Central memory CD4-positive, alpha-beta T cell (primary cell): ENCODE measurements at places on chromosomes 13 and 19.

- no peak for DNase-seq
Observed at GRCh38 chr19:5891938-5892771, 11.4 kb downstream of the NDUFA11 start.

GRCh38 chr19:1656988-1657536 lies 4.6 kb upstream of the TCF3 start:
- DNase-seq, result no peak

GRCh38 chr13:110065780-110066179 lies 241.2 kb downstream of the COL4A1 start:
- no peak for DNase-seq

DNA sequence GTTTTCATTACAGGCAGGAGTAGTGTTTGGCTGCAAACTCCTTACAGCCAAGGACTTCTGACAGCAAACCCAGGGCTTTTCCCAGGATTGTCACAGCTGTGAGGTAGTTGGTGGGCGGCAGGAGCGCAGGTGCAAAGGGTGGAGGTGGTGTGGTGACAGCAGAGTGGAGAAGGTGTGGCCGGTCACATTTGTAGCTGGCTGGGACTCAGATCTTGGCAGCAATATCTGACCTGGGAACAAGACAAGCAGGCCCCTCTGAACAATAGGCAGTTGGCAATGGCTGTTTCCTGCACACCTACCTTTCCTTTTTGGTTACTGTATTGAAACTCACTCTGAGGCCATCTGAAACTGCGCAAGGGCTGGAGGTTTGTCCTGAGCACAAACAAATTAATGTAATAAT lies 327.3 kb downstream of the COG6 start:
- DNase-seq, result no peak

DNA sequence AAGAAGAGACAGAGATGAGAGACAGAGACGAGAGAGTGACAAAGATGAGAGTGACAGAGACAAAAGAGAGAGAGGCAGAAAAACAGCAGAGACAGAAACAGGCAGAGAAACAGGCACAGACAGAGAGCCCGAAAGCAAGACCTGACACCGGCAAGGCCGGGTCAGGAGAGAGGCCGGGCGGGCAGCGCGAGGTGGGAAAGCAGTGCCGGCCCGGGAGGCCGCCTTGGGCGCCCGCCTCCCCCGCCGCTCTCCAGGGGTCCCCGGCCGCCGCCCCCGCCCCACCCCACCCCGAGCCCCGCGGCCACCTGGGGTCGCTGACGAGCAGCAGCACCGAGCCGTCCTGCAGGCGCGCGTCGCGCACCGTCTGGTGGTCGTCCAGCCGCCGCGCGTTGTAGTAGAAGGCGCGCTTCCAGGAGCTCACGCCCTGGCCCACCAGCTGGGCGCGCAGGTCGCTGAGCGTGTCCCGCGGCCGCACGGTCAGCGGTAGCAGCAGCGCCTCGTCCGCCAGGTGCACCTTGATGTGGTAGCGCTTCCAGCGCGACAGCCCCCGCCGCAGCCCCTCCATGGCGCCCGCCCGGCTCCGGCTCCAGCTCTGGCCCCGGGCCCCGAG lies at the start of gene TINCR:
TINCR (minus strand) TSS at position 594 of the 610 bp plus-strand sequence.
- DNase-seq, result no peak

- no peak for DNase-seq
Observed at GRCh38 chr19:2041433-2041682, 9.7 kb downstream of the MKNK2 start.

DNA sequence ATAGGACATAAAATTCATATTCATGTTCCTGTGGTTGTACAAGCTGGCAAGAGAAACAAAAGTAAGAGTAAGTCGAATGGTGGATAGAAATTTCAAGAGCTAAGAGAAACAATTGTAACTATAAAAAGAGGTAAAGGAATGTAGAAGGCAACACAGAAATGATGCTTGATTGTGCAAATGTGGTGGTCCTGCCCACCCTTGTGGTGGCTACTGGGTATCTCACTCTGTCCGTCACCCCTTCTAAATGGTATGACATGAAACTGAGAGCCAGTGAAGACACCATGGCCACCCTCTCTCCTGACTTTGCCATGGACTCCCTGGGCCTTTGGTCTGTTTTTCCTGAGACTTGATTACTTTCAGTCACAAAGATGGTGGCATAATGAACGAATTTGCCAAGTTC lies 925.9 kb upstream of the SLITRK6 start:
- no peak for DNase-seq

GRCh38 chr13:29509999-29510589 lies 85.4 kb downstream of the SLC7A1 start:
- DNase-seq, result no peak

GRCh38 chr13:46860722-46861121 lies 36.1 kb downstream of the HTR2A start:
- no peak for DNase-seq

GRCh38 chr13:110772091-110772984 lies 58.8 kb downstream of the ING1 start:
- DNase-seq, result no peak

GRCh38 chr19:16377521-16377920 lies 52.9 kb downstream of the KLF2 start:
- no peak for DNase-seq

DNA sequence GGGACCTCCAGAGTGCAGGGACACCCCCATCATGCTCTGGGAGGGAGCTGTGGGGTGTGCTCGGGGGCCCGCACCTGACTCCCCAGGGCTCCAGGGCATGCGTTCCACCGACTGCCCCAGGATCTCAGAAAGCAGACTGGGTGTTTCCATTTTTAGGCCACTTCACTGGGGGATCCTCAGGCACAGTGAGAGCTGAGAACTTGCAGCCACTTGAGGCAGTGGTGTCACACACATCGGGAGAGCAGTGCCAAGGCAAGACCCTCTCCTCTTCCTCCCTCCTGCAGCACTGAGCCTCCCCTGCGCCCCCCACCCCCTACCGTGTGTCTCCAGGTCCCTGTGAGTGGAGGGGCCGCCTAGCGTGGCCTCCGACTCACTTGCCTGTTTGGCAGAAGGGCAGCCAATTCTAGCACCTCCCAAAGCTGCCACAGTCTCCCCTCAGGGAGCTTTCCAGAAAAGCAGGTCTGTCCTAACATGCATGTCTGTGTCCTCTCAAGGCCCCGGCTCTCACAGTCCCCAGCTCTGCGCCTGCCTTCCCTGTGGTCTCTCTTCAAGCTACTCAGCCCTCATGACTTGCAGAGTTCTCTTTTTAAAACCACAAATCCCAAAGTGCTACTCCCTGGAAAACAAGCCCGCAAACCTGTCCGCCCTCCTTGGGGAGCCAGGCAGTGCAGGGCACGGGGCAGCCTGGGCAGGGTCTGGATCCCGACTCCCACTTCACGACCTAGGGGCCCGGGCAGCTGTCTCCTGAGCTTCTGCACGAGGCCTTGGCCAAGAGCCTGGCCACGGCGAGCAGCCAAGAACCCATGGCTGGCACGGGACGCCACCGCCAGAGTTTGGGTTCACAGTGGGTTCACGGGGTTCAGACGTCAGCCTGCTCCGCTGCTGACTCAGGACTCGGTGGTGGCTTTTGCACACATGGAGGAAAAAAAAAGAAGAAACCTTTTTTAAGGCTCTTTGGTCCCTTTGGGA lies 94.1 kb downstream of the STK24 start:
- DNase-seq, result no peak

GRCh38 chr19:11090997-11091702 lies 1.9 kb downstream of the LDLR start:
- peak; percentile 27 for DNase-seq

GRCh38 chr13:112134391-112135075 lies 67.6 kb downstream of the SOX1 start:
- DNase-seq, result no peak

DNA sequence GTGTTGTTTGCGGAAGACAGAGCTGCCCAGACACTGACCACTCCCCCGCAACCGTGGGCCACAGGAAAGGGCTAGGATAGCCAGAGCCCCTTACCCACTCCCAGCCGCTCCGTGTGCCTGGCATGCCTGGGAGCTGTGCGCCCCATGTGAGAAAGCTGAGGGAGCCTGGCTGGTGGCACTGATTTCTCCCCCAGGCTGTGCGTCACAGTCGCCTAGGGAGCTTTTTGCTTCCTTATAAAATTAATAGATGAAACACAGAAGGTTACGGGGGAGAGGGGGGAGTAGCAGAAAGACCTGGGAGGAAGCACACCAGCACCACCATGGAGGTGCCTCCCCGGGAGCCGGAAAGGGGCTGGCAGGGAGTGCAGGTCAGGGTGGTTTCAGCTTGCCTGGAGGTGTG lies 24.7 kb downstream of the DPF1 start:
- DNase-seq, result no peak

GRCh38 chr19:2306281-2306806 lies 1.6 kb downstream of the LINGO3 start:
- DNase-seq, result no peak

DNA sequence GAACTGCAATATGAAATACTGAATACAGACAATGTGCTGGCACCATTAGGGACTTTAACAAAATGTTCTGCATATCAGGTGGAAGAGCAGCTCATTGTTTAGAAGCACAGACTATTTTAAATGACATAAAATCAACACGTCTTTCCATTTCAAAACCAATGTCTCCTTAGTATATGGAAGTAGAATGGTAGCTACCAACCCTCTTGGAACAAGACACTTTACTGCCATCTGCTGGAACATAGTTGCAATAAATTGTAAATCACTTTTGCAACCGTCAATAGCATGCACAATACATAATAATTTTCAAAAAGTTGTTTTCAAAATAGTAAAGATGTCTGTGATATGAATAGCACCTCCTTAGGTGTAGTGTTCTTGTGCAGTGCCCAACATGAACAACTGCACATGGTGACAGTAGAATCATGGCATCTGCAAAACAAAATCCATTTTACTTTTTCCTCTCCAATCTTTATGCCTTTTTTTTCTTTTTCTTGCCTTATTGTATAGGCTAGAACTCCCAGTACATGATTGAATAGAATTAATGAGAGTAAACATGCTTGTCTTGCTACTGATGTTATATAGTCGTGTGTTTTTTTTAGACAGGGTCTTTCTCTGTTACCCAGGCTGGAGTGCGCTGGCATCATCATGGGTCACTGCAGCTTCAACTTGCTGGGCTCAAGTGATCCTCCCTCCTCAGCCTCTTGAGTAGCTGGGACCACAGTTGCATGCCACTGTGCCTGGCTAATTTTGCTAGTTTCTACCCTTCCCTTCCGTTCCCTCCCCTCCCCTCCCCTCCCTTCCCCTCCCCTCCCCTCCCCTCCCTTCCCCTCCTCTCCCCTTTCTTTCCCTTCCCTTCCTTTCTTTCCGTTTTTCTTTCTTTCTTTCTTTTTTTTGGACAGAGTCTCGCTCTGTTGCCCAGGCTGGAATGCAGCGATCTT lies 7.8 kb upstream of the LYPD5 start:
- DNase-seq, result peak; percentile 42

GRCh38 chr13:21310220-21310619 lies 133.8 kb downstream of the MRPL57 start:
- no peak for DNase-seq

DNA sequence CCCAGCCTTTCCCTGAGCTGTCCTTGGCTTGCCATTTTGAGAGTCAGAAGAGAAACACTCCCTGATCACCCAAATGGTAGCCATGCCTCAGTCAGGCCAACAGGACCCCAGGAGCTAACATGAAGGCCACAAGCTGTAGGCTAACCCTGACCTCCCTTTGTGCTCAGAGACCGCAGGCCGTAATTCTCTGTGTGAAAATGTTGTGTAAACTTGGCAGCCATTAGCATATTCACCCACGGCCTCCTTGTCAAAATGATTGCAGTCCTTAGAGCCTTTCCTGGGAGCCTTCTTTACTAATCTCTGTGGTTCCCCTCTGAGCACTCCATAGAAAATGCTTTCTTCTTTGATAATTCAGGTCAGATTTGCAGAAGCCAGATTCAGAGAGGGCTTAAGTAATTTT lies 418.9 kb downstream of the COG6 start:
- no peak for DNase-seq

GRCh38 chr13:106373304-106373988 lies 162.0 kb downstream of the EFNB2 start:
- DNase-seq, result no peak

DNA sequence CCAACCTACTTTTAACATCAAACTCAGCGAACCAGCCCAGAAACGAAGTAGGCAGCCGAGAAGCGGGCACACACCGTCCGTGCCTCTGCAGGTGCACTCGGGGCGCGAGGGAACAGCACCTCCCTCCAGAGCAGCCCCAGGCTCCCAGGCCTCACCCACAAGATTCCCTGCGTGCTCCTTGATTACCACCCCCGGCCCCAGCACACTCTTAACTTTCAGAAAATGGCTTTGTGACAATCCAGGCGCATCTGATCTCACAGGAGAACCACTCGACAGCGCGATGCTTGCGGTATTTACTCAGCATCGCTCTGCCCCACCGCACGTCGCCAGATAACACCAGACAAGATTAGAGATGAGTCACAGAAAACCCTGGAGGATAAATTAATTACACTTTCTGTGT lies 134.9 kb upstream of the SPACA7 start:
- DNase-seq, result no peak
